ENCODE measurements at places on chromosomes 6 and 20.

DNA sequence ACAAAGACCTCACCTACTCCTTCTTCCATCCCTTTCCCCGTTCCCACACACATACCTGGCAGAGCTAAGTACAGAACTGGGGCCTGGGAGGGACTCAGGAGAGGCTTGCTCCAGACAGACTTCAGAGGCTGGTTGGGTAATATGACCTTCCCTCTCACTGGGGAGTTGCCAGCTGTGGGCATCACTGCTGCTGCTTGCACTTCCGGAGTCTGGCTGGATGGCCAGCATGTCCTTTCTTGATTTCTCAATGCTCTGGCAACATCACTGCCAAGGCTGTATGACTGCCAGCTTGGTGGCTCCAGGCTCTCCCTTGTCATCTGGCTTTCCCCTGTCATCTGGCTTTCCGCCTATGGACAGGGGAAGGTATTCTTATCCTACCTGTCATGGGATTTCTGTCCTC, 47.8 kb downstream of the CDH22 start:
- no peak for DNase-seq

GRCh38 chr6:107679457-107679856, 144.7 kb downstream of the SCML4 start:
- no peak for DNase-seq

GRCh38 chr6:16921399-16922110, 160.3 kb upstream of the ATXN1 start:
- no peak for DNase-seq

DNA sequence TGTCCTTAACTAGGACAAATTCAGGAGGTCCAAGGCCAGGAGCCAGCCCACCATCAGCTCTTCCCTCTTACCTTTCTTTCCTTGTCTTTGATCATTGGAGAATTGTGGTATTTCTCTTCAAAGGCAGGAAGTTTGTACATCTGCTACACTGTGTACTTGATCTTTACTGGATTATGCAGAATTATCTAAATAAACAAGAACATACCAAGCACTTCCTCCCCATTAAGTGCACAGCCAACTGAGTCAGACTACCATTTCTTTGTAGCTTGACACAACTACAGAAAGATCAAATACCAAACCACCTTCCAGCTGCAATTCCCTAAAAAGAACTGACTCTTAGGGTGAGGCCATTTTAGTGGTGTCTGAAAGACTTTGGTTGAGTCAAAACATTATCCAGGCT, 195.1 kb downstream of the HDGFL1 start:
- no peak for DNase-seq

- DNase-seq: no peak
These were observed 77.4 kb downstream of the NDUFAF5 start for GRCh38 chr20:13862245-13862644.

GRCh38 chr6:112337209-112337638, 9.9 kb upstream of the RFPL4B start:
- no peak for DNase-seq

Data from activated gamma-delta T cell treated with Interleukin-2 at 50 U/mL for 16 hours (primary cell).